ENCODE measurements at places on chromosomes 7 and 10.

DNA sequence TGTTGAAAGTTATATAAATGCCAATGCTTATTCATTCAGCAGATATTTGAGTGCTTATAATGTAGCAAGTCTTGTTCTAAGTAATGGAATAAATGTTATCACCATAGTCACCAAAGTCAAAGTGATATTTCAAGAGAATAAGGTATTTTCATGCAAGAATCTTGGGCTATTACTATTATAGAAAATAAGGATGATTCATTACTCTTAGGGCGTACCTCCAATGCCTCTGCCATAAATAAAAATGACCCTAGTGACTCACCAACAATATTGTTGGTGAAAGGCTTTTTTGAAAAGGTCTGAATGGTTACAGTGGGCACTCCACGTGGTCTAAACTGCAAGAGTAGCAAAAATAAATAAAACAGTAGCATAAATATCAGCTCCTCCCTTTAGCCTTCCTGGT is 68.4 kb downstream of the RALA start:
- no peak for DNase-seq

DNA sequence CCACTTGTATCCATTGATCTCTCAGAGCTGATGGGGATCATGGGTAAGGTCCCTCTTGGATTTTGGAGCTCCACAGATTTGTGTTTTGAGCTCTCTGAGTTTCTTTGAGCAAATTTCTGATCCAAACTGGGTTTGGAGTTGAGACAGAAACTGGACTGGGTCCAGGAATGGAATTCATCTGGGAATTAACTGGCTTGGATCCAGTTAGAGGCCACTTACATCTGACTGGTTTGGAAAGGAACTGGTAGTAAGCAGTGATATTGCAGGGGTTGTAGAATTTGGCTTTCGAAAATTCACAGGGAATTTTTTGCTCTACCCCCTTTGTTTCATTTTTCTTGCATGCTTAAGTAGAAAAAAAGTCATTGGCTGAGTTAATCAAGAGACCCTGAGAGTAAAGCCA is 245.6 kb downstream of the SEMA3D start:
- no peak for DNase-seq

DNA sequence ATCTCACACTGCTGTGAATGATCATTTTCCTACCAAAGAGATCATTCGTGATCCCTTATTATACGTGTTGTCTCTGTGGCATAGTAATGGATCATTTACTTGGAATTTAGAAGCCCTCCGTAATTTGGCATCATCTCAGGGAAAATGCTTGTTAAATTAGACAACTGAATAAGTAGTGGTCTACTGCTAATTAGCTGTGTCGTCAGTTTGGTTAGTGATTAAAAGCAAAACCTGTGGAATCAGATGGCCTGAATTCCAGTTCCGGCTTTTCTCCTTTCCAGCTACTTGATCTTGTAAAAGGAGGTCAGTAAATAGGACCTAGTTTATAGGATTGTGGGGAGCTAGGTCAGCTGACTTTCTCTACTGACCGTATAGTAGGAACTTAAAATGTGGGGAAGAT is 65.6 kb downstream of the RBM33 start:
- DNase-seq, result no peak

DNA sequence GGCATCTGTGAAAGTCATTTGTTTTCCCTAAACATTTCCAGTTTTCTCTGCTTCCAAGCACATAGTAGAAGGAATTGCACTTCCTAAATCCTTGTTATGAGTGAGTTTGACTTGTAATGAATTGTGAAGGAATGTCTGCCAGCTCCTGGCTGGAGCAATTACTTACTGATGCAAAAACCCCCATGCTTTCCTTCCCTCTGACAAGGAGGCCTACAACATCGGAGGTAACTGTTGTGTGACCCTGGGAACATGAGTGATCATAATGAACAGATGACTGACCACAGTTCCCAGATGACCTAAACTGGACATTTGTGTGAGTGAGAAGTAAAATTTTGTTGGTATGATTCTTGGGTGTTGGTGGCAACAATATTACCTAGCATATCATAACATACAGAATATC is 21.4 kb upstream of the CPVL start:
- no peak for DNase-seq

DNA sequence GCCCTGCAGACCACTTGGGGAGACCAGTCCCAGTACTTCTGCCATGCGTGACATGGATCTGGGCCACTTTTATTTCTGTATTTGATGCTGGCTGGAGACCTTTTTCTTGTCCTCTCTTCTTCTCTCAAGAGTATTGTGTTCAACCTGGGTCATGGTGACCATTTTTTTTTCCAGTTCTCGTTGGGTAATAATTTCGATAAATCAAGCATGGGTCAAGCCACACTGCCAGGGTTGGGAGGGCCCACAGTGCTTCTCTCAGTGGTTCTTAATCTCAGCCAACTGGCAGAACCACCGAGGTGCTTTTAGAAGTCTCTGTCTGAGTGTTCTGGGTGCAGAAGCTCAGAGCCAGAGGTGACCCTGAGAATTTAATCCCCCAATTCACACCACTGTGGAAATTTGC is 269.9 kb downstream of the SEC23IP start:
- no peak for DNase-seq

DNA sequence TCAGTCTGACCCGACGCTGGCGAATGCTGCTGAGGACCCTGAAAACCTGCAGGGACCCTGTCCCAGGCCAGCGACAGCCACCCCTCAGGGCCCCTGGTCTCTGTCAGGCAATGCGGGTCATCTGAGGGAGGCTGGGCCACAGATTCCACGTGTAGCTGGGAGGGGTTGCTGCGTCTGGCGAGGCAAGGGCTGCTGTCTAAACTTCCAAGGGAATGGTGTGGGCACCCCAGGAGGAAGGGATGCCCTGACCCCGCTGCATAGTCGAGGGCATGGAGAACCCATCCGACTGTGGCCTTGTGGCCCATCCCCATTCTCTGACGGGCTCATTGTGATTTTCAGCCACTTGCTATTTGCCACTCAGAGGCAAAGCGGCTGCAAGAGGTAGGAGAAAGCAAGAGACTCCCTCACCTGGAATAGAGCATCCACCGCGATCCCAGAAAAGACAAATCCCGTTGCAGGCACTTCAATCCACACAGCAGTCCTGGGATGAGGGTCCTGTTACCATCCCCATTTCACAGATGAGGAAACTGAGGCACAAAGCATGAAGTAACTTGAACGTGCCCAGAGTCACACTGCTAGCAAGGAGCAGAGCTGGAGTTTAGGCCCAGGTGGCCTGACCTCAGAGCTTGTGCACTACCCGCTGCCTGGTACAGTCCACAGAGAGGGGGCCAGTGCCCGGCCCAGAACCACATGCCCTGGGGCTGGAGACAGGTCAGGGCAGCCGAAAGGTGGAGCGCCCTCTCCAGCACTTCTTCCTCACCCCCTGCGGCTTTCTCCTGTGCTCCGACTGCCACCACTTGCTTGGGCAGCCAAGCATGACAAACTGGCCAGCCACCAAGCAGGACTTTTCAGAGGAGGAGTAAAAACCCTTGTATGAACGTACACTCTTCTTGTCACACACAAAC is 163.8 kb upstream of the KLF14 start:
- no peak for DNase-seq

- DNase-seq, result no peak
These were observed 152.2 kb downstream of the ARL4A start for GRCh38 chr7:12839508-12840153.

DNA sequence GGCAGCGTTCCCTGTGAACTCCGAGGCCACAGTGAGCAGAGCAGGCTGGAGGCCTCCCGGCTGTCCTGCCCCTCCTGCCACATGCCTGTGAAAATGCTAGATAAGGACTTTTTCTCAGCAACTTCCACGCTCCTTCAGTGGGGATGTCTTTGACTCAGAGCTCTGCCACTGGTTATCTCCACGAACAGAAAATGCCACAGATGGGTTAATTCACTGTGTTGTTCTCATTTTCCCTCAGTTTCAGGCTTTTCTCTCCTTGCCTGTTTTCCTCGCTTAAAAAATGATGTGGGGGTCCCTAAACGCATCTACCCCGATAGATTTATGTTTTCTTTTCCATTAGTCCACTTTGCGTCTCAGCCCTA is 51.3 kb downstream of the IKZF1 start:
- DNase-seq, result no peak

DNA sequence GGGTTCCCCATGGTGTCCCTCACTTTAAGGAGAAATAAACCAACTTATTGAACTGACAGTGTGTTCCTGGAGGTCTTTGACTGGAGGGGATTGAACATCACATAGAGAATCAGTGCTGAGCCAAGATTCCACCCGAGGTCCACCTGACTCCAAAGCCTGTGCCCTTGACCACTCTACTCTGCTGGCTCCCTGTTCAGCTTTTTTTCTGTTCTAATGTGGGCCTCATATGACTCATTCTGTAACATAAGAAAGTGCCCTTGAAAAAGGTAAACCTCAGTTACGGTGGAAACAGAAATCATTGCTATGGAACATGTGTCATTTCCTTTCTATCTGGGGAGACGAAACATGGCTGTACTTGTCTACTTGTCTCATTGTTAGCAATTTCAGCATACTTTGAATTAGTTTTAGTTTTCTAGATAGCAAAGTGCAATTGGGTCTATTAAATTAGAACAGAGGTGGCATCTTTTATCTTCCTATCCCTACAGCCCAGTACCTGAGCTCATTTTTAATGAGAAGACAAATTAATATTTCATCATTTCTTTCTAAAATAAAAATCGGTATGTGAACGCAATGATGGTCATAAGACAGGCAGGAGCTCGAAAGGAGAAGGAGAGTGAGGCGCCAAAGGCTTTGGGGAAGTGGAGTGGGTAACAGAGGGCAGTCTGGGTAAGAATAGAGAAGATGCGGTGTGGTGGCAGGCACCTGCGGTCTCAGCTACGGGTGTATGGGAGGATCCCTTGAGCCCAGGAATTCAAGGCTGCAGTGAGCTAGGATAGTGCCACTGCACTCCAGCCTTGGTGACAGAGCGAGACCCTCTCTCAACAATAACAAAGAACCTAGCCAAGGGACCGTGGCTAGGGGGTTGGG is 1.5 kb downstream of the GSDME start:
- peak; percentile 42 for DNase-seq

- no peak for DNase-seq
These were observed 8.6 kb downstream of the CALN1 start for GRCh38 chr7:72403458-72404076.

DNA sequence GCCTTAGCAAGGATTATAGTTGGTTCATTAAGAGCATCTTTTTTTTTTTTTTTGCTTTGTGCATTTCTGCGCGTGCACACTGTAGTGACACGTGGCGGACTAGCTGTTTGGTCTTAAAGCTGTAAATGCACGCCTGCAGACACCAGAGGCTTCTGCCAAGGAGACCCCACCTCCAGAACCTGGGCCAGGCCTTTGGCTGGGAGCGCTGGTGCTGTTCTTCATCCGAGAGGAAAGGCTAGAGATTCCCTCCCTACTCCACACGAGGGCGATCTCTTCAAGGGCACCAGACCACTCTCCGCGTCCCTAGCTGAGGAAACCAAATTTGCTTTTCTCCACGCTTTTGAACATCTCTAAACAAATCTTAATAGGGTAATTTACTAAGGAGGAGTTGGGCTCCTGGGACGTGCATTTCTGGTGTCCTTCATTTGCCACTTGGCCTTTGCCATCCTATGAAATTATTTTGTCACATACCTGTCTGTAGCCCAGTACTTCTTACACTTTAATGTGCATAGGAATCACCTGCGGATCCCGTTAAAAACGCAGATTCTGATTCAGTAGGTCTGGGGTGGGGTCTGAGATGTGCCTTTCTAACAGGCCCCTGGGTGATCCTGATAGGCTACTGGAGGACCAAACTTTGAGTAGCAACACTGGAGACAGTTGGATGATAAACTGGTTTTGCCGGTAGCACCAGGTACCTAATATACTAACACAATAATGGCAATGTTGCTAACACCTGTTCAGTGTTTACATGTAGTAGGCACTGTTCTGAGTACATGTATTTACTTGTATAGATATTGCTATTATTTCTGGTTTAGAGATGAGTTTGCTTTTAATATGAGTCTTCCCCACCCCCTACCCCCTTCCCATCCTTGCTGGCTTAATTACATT is 1.3 kb upstream of the SLC26A5 start:
- peak; percentile 47 for DNase-seq

GRCh38 chr10:66882271-66882670 is 43.6 kb upstream of the LRRTM3 start:
- DNase-seq, result no peak

DNA sequence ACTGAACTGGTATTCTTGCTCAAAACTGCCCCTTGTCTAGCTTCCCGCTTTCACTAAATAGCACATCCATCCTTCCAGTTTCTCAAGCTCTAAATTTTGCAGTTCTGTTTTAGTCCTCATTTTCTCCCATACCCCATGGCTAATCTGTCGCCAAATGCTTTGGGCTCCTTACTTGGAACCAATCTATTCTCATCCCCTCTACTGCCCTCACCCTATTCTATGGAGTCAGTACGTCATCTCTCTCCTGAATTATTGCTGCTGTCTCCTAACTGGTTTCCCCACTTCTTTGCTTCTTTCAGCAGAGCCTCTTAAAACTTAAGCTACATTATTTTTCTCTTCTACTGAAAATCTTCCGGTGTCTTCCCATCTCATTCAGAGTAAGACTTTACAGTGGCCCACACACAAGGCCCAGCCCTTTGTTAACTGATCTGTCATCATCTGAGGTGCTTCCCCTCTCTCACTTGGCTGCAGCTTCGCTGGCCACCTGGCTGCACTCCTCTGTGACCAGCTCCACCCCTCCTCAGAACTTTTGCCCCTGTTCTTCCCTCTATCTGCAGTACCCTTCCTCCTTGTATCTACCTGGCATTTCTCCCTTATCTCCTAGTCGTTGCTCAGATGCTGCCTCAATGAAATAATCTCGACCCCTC is 9.9 kb downstream of the STARD3NL start:
- DNase-seq, result no peak

DNA sequence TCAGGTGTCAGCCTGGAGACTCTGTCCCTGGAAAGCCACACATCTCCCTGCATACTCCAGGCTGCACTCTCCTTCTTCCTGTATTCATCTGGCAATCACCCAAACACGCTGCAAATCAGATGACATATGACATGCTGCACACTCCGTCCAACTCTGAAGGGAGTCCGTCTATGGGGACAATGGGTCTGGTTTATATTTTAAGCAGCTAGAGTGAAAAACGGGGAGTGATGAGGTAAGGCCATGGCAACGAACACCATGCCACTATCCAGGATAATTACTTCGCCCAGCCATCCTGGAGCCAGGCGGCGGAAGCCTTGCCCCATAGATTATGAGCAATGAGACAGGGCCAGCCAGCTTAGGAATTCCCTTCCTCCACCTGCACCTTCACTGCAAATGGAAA is 140.1 kb downstream of the PLXNA4 start:
- no peak for DNase-seq

DNA sequence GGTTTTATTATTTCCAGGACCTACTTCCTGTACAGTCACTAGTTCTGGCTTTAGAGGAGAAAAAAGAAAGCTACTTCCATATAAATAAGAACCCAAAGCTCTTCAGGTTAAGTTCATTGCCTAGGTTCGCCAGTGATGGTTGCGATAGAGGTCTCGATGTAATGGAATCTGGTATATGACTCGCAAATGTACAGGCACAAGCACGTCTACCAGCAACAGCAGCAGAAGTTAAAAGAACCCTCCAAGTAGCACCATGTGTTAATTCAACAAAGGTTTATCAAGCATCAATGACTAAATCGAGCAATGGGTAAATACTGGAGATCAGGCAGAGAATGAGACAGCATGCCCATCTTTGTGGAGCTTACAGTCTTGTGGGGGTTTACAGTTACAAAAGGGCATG is 155.4 kb downstream of the BTAF1 start:
- no peak for DNase-seq
